ENCODE measurements at places on chromosomes 2 and 18. TPM values are rescaled to one million over a fixed set of nuclear protein-coding genes. Genes with fewer than 3 reads are reported as not detected.

Gene BCL2
- 4.1 TPM for total RNA-seq

Gene EPB41L3
- total RNA-seq, result 49.5 TPM

Gene NAT8
- total RNA-seq, result not detected

Gene HRH4
- total RNA-seq, result not detected

Gene TRMT61B
- 28.9 TPM for total RNA-seq

Gene SF3B6
- total RNA-seq, result 126 TPM

Gene MYO5B
- total RNA-seq, result under 0.01 TPM

Gene RND3
- total RNA-seq, result 59.7 TPM

Gene IL1R1
- 195 TPM for total RNA-seq

Gene GALNT5
- 1.7 TPM for total RNA-seq
